ENCODE measurements at places on chromosomes 2 and 18.

GRCh38 chr2:124959581-124959980 lies 934.5 kb downstream of the CNTNAP5 start:
- peak; percentile 1 for DNase-seq

- DNase-seq = no peak
These were observed 126.7 kb downstream of the BCL2 start for GRCh38 chr18:63192885-63193349.

DNA sequence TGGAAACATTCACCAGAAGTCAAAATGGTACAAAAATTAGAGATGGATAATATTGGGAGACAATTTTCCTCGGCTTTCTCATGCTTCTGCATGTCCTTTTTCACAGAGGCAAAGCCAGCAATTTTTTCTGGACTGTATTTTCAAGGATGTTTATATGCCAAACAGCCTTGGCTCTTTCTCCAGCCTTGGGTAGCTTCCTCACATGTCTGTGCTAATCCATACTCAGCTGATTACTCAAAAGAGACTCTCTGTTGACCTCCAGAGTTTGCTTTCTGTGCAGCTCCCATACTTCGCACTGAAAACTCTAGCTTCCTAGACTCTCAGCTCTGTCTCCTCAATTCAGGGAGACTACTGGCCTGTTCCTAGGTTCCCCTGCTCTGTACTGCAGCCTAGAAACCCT lies 10.6 kb downstream of the C18orf63 start:
- no peak for DNase-seq

DNA sequence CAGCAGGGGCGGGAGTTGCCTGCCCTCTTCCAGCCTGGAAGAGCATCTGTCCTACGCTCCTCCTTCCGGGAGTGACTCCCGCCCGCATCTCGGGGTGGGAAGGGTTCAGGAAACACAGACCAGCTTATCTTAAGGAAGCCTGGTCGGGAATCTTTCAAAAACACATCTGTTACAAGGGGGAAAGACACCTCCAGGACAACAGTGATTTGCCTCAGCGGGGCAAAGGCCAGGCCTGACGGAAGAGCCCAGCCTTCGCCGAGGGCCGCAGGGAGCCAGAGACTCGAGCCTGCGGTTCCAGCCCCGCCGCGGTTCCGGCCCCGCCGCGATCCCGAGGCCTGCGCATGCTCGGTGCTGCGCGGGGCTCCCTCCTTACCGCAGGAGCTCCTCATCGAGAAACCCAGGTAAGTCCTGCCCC lies 38.1 kb upstream of the TGIF1 start:
- peak; percentile 5 for DNase-seq

GRCh38 chr2:238398577-238398976 lies 28.1 kb upstream of the ASB1 start:
- no peak for DNase-seq

- DNase-seq = no peak
These were observed 96.9 kb upstream of the FSHR start for GRCh38 chr2:49251251-49251650.

DNA sequence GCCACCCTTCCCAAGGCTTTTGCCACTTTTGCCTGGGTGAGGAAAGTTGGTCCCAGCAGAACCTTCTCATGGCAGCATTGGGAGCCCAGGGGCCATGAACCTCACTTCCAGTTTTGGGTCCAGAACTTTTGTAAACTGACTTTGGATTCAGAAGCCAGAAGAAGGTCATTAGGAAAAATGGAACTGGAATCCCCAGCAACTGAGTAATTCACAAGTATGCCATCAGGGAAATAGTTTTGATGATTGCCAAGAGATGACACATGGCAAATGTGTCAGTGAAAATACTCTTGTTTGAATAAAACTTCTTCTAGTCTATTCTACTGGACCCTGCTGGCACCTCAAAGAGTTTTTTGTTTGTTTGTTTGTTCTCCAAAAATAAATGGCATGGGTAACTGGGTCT lies 203.7 kb downstream of the SETBP1 start:
- no peak for DNase-seq

- DNase-seq = no peak
These were observed 167.7 kb downstream of the CAMKMT start for GRCh38 chr2:44529448-44529847.

DNA sequence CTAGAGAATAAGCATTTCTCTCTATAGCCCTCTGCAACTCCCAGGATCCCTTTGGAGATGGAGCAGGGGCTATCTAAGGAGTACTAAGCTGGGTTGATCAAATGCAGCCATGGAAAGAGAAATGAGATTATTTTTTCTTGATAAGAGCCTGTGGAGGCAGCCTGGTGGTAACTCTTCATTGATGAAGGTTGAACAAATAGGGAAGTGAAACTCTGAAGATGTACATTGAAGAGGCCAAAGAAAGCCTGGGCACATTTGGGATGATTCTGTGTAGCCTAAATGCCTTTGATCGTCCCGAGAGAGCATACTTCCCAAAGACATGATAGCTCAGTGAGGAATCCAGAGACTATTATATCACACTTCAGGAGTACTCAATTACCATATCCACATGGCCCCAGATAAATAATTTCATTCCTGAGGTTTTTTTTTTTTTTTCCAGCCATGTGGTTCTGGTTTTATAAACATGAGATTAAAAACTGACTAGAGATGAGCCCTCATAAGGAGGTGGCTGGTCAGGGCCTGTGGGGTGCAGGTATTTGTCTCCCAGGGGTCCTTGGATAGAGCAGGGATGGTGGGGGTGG lies 192.5 kb downstream of the TPGS2 start:
- no peak for DNase-seq

DNA sequence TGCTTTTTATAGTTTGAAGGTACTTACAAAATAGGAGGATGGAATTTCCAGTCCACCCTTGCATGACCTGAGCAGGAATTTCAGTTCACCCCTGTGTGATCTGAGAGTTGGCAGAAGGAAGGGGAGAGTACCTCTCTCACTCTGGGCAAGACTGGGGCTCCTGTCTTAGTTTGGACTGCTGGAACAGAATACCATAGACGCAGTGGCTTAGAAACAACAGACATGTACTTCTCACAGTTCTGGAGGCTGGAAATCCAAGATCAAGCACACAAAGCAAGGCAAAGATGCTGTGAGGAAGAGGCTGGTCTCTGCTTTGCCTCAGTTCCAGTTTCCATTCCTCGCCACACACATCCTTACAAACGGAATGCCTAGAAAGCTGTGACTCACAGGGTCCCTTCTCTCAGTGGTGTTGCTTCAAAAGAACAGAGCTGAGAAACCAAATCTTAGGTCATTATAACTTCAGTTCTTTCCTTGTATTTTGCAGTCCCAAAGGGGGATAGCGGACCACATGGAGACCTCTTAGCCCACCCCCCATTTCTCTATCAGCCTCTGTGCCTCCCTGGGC lies 108.8 kb upstream of the HAAO start:
- DNase-seq = peak; percentile 59

- no peak for DNase-seq
These were observed 101.8 kb downstream of the DCC start for GRCh38 chr18:52441794-52442193.

DNA sequence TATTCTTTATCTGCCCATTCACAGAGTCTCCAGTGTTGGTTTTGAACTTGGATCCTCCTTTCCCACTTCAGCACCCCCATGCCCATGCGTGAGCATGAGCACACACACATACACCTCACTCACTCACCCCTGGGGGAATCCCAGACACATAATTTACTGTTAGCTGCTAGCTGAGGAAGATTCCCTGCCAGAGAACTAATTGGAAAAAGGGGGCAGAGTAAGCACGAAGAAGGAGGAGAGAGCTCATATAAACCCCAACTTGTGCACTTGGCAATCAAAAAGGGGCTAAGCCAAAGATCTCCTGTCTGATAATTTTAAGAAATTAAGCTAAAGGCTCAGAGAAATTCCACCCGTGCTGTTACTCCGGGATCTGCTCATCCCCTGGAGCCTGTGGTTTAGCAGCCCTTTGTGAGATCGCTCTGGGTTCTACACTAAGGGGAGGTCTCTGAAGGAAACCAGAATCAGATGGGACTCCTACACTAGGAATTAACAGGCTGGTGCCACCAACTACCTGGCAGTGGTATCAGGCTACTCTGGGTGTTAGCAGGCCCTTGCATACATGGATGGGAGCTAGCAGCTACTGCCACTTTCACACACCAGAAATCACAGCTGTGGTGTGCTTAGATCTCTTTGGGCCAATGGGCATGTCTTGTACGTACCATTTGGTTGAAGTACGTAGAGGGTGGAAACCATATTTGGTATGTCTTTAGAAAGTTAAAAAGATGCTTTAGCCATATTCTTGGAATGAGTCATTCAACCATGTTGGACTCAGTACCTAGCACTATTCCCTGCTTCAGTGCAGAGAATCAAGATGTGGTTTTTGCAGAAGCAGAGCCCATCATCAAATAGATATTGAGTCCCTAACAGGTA lies 95.6 kb upstream of the SLC14A2 start:
- DNase-seq = no peak
